Cerebellum (tissue), 4 donors: ENCODE measurements at places on chromosomes 11 and 22.

GRCh38 chr11:10305964-10306918 lies 1.4 kb downstream of the ADM start:
- DNase-seq = no peak

DNA sequence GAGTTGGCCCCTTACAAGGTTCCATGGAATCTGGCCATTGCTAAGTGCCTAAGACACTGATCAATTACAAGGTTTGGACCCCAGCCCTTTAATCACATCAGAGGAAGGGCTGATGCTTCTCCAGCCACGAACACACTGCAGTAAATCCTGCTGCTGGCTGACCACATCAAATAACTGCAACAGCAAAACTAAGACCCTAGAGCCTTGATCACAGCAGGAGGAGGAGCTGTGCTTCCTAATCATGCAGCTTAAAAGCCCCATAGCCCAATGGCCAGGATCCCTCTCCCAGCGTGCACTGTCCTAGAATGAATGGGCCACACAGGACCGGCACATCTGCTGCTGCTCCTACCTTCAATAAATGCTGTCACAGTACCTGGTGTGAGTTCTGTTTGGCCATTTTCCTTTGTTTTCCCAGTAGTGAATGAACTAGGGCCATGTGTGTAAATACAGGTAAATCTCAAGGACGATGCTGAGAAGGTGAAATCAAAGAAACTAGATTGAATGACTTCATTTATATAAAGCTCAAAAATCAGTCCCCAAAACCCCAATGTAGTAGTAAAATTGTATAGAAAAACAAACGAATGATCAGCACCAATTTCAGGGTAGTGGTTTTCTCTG lies 12.7 kb downstream of the ZP1 start:
- DNase-seq = no peak

- no peak for DNase-seq
These were observed 962 bp upstream of the AMBRA1 start for GRCh38 chr11:46594785-46595184.

DNA sequence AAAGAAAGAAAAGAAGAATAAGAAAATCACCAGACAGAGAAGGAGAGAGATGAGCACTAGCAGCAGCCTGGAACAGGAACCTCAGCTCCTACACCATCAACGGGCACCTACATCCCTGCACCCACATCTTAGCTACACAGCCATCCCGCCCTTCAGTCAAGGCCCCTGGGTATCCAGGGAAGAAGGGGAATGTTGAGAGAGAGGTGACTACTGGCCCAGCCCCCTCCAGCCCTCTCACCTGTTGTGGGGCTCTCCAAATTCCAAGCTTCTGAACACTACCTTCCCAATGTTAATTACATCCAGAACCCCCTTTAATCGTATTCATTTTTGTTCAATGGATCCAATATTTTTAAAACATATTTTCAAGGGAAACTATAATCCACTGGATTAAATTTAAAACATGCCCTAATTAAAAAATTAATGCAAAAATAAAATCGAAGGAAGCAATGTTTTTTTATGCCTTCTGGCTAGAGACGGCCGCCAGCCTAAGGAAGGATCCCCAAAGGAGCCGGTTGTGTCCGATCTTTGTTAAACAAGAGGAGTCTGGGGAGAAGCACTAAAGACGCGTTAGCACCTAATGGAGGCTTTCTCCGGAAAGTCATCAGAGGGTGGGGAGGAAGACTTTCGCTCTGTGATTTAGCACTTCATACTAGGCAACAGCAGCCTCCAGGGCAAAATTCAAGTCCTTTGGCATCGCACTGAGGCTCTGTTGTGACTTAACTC lies 9.5 kb downstream of the TPST2 start:
- DNase-seq = no peak

- no peak for DNase-seq
These were observed 40.8 kb upstream of the ST14 start for GRCh38 chr11:130118636-130119387.

GRCh38 chr22:44574640-44575380 lies 76.8 kb upstream of the RTL6 start:
- DNase-seq = no peak

GRCh38 chr11:28836285-28837081 lies 728.3 kb downstream of the METTL15 start:
- no peak for DNase-seq

DNA sequence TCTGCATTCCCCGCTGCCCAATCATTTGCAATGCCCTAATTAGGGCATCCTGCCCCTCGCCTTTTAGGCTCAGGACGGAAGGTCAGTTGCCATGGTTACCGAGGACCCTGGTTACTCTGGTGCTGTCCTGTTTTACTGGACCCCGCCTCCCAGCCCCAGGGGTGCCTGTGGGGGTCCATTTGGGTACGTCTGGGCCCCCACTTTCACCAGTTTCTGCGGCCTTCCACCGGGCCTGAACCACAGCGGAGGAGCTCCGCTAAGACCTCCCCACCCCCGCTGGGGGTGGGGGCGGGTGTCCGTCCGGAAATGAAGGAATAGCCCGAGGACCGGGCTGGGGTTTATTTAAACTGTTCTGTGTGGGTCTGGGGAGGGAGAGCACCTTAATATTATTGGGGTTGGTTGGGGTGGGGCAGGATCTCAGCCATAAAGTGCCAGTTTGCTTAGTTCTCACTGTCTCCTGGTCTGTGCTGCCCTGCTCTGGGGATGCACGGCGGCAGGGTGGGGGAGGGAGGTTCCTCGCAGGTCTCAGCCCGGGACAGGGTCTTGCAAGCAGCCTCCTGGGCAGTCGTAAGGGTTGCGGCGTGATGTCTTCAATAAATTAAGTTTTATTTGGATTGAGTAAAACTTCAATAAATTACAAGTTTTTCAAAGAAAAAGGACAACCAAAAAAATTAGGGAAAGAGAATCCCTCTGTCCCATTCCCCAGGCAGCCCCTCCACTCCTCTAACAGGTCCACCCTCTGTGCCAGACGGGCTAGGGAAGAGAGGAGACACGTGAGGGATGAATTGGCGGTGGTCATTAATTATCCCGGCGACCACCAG lies 5.3 kb downstream of the PHOX2A start:
- DNase-seq = no peak

- DNase-seq = no peak
These were observed 132.4 kb downstream of the NOX4 start for GRCh38 chr11:89358761-89359160.
